Body of pancreas (tissue), 4 donors: ENCODE measurements at places on chromosomes 12 and 14. TPM values are rescaled to one million over a fixed set of nuclear protein-coding genes. Genes with fewer than 3 reads are reported as not detected.
A peak's percentile ranks its signal among the peaks of the same experiment; 100 is the strongest.

IL31 gene
- not detected for total RNA-seq

ADCK1 gene
- 2.6 TPM for total RNA-seq

GRCh38 chr12:52085682-52086180 is 6.2 kb downstream of the SMIM41 start:
- no peak overlapping the region for H3K4me3 ChIP-seq
- no peak for DNase-seq
- H3K27me3 ChIP-seq = no peaks in the 10 kb centered on the region
- H3K27ac ChIP-seq = no peak overlapping the region
- no peaks in the 10 kb centered on the region for H3K36me3 ChIP-seq

DNA sequence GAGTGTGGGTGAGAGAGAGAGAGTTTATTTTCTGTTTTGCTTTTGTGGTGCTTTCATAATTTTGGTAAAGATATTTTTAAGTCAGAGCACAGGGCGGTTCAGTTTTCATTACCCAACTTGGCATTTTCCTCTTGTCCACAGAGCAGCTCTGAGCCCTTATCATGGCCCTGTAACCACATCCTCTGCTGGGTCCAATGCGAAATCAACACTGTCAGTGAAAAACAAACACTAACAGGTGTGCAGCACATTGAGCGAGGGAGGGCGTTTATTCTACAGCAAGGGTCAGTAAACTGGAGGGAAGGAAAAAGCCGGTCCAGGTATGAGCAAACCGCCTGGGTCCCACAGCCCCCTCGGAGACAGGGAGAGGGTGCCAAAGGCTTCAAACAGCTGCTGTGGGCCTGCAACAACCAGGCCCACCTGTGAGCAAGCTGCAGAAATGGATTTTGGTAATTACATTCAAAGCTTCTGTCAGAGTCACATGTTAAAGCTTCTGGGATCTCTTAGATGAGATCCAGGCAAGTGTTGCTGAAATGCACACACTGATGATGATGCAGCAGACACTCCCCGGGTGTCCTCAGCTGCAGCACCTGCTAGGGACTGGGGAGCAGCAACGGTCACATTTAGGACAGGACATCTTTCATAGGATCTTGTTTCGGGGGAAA is 132.7 kb upstream of the DYRK2 start:
- peak overlapping the region; percentile 29 for H3K27ac ChIP-seq
- H3K4me3 ChIP-seq = no peak overlapping the region
- no peaks in the 10 kb centered on the region for H3K36me3 ChIP-seq
- H3K4me1 ChIP-seq = peaks cover 23% of the 10 kb centered on the region
- H3K27me3 ChIP-seq = no peaks in the 10 kb centered on the region

DNA sequence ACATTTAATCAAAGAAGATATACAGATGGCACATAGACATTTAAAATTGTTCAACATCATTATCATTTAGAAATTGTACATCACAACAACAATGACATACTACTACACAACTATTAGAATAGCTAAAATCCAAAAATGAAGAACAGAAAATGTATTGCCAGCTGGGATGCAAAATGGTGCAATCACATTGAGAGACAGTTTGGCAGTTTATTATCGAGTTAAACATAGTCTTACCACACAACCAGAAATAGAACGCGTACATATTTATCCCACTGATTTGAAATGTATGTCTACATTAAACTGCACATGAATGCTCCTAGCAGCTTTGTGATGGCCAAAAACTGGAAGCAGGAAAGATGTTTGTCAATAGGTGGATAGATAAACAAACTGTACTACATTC is 791.5 kb upstream of the MGAT4C start:
- H3K27me3 ChIP-seq = no peaks in the 10 kb centered on the region
- no peak for DNase-seq
- H3K4me1 ChIP-seq = no peaks in the 10 kb centered on the region
- H3K4me3 ChIP-seq = no peak overlapping the region
- H3K36me3 ChIP-seq = no peaks in the 10 kb centered on the region
